Peyer's patch (tissue), 4 donors: ENCODE measurements at places on chromosomes 7 and 10. TPM values are rescaled to one million over a fixed set of nuclear protein-coding genes. Genes with fewer than 3 reads are reported as not detected.

- no peak for DNase-seq
Measured at GRCh38 chr7:132866551-132866950, 215.3 kb downstream of the CHCHD3 start.

- DNase-seq: no peak
Measured at GRCh38 chr10:59376846-59377245, 14.5 kb upstream of the FAM13C start.

The CALY gene
- total RNA-seq: 1.6 TPM

- DNase-seq: no peak
Measured at GRCh38 chr7:132770055-132770454, 193.8 kb upstream of the PLXNA4 start.

The FFAR4 gene
- not detected for total RNA-seq

DNA sequence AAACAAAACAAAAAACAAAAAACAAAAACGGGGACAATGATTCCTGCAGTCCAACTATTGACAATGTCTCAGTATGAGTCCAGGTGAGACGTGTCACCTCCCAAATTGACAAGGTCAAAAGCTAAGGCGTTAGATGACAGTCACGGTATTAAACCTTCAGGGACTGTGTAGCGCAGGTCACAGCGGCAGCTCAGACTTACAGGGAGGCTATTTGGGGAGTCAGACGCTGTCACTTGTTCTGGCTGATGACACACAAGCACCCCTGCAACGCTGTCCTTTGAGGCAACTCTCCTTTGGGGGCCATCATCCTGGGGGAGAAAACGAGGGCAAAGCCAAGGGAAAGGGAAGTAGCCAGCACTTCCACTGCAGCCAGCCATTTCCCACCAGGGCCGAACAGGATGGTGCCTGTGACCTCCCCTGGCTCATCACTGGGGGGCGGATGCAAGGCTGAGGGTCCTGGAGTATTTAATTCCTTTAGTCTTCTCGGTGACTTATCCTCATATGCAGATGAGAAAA is 55.3 kb downstream of the SVIL start:
- no peak for DNase-seq

GRCh38 chr7:27999829-28000228 is 180.8 kb downstream of the JAZF1 start:
- no peak for DNase-seq

The TCERG1L gene
- total RNA-seq: not detected

DNA sequence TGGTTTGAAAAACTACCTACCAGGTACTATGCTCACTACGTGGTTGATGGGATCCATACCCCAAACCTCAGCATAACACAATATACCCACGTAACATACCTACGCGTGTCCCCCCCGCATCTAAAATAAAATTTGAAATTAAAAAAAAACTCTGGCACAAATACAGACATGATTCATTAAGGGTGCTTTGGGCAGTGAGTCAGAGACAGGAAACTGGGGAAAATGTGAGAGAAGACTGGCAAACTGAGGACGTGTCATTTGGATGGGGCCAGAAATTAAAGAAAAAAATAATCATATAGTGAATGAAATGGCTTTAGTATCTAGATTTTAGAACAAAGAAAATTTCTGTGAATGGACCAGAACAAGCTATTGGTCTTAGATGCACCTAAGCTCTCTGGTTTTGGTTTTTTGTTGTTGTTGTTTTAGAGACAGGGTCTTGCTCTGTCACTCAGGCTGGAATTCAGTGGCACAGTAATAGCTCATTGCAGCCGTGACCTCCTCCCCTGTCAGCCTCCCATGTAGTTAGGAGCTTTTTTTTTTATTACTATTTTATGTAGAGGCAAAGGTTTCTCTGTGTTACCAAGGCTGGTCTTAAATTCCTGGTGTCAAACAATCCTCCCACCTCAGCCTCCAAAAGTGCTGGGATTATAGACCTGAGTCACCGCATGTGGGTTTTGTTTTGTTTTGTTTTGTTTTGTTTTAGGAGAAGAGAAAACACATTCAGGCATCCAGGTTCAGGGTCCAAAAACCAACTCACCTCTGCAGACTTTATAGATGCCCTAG is 5.9 kb upstream of the PRSS58 start:
- no peak for DNase-seq

The METTL27 gene
- total RNA-seq: 20.4 TPM

- no peak for DNase-seq
Measured at GRCh38 chr7:151322906-151323305, 18.7 kb upstream of the NUB1 start.

The CHRM2 gene
- not detected for total RNA-seq

The SSMEM1 gene
- total RNA-seq: not detected
